ENCODE measurements at places on chromosomes 5 and 9.

- no peak for DNase-seq
Measured at GRCh38 chr9:113446323-113446740, 17.2 kb upstream of the RGS3 start.

DNA sequence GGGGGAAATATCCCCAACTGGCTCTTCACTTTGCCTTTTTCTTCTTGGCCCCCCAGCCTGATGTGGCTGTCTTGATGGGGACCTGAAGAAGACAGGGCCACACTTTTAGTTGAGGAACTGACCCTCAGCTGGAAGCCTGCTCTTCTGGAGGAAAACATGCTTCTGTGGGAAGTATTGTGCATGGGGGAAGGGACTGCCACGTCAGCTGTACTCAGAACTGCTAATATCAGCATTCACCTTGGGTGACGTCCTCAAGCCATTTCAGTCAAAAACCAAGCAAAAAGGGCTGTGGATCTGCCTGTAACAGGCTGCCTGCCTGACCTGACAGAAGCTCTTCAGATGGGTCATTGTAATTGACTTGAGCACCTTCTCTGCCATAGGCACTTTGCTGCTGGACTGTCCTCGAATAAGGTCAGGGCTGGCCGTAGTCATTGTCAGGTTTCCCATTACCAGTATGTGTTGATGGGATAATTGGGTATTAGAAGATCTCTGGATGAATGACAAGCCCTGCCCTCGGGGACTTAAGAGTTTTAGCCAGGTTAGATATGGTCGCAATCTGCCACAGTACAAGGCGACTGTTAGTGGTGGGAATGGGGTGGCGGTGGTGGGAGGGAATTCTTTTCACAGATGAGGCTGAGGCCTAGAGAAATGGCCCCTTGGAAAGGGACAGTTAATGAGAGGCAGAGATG is 10.4 kb downstream of the RAI14 start:
- no peak for DNase-seq

DNA sequence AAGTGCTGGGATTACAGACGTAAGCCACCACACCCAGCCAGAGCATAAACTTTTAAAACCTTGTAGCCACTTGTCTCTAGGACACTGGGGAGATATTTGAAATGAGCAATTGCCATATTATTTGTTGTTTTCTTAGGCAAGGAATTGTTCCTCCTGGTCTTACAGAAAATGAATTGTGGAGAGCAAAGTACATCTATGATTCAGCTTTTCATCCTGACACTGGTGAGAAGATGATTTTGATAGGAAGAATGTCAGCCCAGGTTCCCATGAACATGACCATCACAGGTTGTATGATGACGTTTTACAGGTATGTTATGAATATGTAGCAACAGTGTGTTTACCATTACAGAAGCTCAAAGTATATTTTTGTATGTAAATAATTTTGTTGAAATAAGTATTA is 30.5 kb downstream of the SFXN1 start:
- no peak for DNase-seq

GRCh38 chr5:159459951-159460538 is 129.8 kb upstream of the IL12B start:
- DNase-seq, result no peak

GRCh38 chr5:86030753-86031152 is 587.0 kb upstream of the COX7C start:
- DNase-seq, result no peak

- DNase-seq, result no peak
Measured at GRCh38 chr9:95004411-95005277, 278.1 kb downstream of the AOPEP start.

DNA sequence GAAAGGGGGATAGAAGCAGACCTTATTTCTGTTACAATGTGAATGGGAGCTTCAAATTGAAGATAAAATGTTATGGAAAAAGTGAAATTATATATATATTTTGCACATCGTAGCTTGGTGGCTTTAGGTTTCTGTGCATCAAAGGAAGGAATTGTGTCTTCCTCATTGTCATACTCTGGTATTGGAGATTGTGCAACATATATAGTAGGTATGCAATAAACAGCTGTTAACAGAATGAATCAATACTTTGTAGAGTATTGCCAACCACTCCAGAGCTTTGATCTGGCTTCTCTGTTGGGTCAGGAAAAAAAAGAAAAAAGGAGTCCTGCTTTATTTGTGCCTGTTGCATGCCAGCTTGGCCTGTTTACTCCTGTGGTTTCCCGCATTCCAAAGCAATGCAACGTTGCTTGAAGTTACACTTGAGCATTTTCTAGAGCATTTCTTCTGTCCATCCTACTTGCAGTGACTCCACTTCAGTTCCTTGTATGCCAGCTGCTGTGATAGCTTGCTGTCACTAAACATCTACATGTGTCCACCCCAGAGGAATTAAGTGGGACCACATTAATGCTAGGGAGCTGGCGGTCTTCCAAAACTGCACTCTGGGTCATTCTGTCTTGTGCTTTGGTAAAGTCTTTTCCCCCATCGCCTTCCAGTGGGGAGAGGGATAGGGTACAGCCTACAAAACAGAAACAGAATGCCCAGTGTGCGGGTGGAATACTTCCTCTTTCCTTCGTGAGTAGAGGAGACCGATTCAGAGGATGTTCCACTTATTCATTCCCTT is 62.0 kb upstream of the MEF2C start:
- no peak for DNase-seq

DNA sequence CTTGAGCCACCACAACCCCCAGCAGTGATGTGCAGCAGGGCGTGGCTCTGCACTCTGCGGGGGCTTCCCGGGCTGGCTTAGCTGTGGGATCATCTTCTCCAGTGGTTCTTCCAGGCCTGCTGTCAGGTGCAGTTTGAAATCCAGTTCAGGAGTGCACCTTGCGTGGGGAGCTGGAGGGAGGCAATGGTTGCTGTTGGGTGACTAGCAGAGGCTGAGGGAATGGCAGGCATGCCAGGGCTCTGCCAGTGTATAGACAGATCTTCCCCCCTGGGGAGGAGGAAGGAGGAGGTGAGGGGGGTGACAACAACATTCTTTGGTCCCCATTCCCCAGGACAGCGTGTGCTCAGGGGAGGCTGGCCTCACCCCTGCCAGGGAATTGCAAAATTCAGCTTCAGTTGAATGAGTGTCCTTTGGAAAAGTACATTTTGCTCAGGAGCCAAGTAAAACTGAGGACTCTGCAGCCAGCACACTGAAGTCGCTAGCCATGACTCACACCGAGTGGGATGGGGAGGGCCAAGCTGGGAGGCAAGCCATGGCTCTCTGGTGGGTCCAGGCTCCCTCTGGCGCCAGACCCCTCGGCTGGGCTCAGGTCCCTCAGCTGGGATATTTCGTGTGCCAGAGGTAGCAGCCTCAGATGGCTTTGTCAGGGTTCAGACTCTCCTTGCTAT is 35.0 kb downstream of the ERGIC1 start:
- no peak for DNase-seq

GRCh38 chr9:1637401-1637800 is 377.7 kb upstream of the SMARCA2 start:
- DNase-seq, result no peak

- no peak for DNase-seq
Measured at GRCh38 chr5:138273834-138274188, 610 bp downstream of the GFRA3 start.

GRCh38 chr5:105849701-105850100 is 1821.0 kb downstream of the EFNA5 start:
- DNase-seq, result no peak

DNA sequence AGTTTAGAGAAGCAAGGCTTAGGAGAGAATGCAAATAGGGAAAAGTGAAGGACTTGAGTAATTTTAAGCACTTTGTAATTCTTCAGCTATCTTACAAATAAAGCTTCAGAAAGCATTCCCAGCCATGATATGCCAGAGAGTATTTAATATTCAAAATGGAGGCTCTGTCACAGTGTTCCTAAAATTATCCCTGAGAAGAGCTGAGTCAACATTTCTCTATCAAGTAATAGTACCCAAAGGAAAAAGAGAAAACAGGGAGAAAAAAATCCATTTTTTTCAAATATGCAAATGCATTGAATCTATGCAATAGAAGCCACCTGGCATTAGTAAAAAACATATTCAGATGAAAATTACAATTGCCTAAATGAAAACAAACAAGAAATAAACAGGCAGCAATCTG is 392.6 kb upstream of the FAM174A start:
- no peak for DNase-seq

GRCh38 chr5:151673421-151673820 is 13.3 kb downstream of the SPARC start:
- DNase-seq, result no peak
